ENCODE measurements at places on chromosomes 16 and 17.
A peak's percentile ranks its signal among the peaks of the same experiment; 100 is the strongest.

DNA sequence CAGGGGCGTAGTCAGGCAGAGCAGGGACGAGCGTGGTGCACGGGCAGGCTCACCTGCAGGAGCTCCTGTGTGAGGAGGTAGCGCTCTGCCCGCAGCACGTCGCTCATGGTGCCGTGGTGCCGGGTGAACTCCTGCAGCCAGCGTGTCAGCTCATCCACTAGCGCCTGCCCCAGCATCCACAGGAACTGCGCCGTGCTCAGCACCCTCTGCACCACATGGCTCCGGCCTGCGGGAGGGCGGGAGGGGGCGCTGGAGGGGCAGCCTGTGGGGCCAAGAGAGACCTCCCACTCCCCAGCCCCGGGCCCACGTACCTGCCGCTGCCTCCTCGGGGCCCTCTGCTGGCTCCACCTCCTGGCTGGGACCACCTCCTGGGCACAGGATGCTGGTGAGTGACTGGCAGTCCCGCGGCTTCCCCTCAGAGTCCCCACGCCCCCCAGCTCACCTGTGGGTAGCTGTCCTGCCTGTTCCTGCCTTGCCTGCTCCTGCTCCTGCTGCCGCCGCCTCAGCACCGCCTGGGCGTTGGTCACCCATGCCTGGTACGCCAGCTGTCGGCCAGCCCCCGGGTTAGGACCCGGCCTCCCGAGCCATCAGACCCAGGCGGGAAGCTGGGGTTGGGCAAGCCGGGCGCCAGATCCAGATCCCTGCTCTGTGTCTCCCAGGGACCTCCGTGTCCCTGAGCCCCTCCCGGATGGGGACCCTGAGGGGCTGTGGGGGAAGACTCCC is 16.6 kb downstream of the CTU2 start:
- no peak for DNase-seq

GRCh38 chr17:59767176-59767575 is 59.7 kb downstream of the VMP1 start:
- DNase-seq: peak; percentile 79

DNA sequence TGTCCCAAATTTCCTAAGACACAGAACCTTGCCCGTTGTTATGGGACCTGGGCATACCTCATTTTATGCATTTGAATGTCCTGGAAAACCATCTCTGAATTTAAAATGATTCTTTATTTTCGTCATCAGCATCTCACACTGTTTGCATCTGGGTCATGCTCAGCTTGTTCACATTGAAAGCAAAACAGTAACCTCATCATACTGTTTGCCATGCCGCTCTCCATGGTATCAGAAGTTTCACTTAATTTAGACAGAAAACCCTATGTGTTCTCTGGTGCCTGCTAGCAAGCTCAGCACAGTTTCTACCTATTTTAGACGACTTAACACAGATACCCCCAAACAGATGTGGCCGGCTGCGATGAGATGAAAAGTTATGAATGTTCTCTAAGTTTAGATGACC is 292.1 kb downstream of the SNX29 start:
- DNase-seq: peak; percentile 7

DNA sequence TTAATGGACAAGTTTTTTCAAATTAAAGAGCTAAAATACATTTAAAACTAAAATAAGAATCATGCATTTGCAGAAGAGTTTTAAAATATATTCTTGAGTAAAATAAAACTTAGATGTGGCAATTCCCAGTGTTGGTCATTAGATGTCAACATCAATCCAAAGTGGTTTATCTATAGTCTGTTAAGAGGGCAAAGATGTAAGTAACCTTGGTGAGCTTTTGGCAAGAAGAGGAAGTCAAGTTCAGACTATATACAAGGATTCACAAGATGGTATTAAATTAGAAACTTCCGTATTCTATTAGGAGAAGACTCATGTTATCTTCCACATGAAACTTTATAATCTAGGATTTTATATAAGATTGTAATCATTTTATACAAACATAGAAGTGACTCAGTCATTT is 73.1 kb downstream of the CEP95 start:
- DNase-seq: no peak

- DNase-seq: no peak
Measured at GRCh38 chr16:51881731-51882130, 665.2 kb downstream of the TOX3 start.

Data from dermis blood vessel endothelial cell (primary cell).